ENCODE measurements at places on chromosomes 11 and 22.

DNA sequence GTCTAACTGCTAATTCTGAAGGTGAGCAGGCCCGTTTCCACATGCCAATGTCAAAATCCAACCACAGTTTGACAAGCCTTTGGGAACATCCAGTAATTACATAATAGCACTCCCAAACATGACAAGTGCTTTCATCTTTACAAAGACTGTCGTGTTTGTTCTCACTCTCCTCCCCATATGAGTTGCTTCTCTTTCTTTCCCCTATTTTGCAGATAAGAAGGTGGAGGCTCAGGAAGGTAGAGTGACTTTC is 55.9 kb upstream of the CD44 start:
- no peak for DNase-seq

DNA sequence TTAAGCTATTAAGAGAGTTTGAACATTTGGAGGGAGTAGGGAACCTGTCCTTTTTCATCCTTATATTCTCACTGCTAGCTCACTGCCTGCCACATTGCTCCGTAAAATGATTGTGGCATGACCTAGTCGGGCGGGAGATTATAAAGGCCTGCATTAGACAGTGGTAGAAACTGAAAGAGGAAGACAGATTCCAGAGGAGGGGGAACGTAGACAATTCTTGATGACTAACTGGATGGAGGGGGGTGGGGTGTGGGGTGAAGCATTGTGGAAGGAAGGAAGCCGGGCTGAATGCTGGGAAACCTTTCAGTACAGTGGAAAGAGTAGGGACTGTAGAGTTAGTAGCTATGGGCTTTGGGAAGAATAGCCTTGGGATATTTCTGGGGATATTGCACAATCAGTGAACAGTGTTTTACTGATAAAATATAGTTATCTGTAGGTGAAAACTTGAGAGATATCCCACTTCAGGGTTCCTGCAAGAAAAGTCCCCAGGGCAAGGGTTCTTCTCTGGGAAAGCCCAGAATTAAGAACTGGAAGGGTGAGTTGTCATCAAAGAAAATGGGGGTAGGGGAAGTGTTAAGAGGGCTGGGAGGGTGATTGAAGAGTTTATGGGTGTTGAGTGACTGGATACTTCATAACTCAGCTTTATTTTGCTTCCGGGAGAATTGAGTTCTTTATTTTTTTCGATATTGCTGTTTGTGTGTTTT is 2.1 kb downstream of the MED15 start:
- DNase-seq = peak; percentile 78

DNA sequence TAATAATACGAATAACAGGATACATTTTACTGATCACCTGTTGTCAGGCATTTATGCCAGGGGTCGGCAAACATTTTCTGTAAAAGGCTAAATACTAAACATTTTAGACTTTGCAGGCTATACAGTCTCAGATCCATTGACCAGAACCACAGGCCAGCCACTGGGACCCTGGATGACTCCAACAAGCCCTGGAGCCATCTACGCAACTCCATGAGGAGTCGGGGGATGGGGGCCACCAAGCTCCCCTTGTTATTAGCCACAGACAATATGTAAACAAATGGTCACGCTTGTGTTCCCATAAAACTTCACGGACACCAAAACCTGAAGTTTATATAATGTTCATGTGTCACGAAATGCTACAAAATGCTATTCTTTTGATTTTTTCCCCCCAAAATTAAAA is 54.4 kb upstream of the EMID1 start:
- DNase-seq = no peak

GRCh38 chr22:20647586-20648305 is 126.2 kb upstream of the SERPIND1 start:
- no peak for DNase-seq

GRCh38 chr11:32884023-32884422 is 8.6 kb upstream of the QSER1 start:
- DNase-seq = no peak

- DNase-seq = no peak
These were observed 451.3 kb downstream of the TBC1D22A start for GRCh38 chr22:47213571-47214230.

DNA sequence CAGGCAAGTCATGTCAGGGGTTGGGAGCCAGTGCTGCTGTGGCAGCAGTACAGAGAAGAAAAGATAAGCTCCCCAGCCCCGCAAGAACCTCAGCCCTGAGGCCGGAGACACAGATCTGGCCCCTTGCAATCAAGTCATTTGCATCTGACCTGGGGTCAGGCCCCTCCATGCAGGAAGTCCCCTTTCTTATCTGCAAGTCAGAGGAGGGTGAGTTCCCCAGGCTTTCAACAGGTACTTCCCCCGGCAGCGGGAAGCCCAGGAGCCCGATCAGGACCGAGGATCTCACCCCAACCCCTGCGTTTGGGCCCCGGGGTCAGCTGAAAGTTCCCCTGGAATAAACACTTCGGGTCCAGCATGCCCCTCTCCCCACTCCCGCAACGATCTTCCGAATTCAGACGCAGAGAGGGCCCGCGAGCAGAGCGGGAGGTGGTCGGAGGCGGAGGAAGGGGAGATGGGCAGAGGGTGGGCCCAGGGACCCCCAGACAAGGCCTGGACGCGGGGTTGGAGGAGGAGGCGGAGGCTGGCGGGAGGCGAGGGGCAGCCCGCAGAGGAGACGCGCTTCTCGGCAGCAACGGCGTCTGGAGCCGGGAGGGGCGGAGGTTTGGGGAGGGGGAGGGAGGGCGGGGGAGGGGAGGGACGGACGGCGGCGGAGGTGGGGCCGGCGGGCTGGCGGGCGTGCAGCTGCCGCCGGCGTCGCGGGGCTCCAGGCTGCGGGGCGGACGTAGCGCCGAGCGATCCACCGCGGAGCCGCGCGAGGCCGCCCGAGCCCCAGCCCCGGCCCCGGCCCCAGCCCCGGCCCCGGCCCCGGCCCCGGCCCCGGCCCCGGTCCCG is at the start of gene TSPAN18:
Gene TSPAN18, plus strand, starts transcription at position 680 of the 831 bp plus-strand sequence. CDS start 179,455 bp downstream, outside the sequence.
- no peak for DNase-seq

DNA sequence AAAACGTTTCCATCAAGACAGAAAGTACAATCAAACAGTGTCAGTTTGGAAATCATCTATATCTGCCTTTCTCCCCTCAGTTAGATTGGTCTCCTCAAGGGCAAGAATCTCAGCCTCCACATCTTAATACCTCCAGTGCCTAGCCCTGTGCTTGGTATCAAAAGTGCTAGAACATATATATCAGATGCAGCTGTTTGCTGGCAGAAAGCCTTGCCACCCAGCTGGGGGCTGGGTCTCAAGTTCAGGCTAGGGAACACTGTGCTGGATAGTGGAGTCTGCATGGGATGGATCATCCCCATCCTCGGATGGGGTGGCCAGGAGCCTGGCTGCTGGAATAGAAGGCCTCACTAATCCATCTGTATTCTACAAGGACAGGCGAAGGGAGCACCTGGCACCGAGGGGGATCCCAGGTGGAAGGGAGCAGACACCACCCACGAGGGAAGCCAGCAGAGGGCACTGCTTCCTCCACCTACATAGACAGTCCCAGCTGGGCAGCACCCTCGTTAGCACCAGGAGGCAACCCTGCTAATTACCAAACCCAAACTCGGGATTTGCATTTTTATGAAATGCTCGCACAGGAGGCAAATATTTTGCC is 602.2 kb downstream of the BUD13 start:
- DNase-seq = no peak

- no peak for DNase-seq
These were observed 17.0 kb upstream of the PANX1 start for GRCh38 chr11:94111660-94112059.

- DNase-seq = no peak
These were observed 118.1 kb downstream of the ATM start for GRCh38 chr11:108340973-108341372.

DNA sequence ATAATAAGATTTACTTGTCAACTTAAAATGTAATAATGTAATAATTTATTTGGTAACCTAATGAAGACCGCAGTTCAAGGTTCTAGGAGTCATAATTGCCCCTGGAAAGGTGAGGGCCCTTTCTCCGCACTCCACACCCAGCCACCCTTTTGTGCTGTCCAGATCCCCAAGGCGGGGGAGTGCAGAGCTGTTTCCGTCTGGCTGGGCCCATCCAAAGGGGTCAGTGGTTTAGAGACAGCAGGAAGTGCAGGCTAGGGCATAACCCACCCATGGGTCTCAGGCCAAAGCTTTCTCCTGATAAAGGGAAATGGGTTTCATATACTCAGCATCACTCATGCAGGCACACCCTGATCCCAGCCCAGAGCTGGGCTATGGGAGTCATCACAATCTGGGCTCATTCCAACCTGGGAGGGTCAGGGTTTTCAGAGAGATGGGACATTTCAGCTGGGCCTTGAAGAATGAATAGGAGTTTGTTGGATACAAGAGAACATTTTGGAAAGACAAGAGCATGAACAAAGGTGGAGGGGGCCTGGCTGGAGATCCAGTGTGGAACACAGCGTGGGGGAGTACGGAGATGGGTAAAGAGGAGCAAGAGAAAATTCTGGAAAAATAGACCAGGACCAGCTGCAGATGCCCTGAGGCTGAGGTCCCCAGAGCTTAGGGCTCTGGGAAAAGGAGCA is 432.2 kb downstream of the TBC1D22A start:
- no peak for DNase-seq

DNA sequence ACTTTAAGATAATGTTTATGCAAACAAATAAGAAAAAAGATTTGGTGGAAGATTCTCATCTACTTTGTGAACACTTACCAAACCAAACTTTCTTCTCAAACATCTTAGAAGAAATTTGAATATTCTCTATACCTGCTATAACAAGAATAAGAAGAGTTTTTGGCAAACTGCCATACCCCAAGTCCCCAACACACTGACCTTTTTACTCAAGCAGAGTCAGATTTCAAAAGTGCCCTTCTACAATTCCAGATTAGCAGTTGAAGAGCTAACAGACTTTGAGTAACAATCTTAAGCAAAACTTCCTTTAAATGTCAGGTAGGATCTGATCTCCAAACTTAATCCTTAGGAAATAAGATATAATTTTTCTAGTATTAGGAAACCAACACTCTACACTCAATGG is 33.9 kb downstream of the TSG101 start:
- DNase-seq = no peak

DNA sequence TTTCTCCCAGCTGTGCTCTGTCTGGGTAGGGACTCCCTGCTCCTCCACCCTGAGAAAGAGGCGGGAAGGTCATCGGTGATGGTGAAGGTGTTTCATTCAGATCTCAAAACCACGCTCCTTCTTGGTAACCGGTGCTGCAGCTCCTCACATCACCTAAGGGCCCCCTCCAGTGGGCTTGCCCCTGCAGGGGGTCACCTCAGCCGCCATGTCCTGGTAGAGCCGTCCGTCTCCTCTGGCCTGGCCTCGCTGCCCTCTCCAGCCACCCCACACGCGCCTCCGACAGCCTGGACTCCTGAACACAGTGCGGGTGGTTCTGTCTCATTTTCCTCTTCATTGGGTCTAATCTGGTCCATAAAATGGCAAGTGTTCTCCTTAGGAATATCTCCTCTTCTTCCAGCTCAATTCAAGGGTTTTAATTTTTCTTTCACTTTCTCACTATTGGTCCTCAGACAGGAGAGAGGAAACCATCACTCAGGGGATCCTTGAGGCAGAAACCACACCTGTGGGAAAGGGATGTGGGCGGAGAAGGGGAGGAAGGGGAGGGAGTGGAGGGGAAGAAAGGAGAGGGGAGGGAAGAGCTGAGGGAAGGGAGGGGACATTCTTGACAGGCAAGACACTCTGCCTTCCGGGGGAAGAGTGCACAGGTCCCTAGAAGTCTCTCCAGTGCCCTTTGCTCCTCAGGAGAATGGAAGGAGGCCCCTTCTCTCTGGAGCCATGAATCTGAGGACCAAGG is 1338.4 kb downstream of the TBC1D22A start:
- DNase-seq = no peak

DNA sequence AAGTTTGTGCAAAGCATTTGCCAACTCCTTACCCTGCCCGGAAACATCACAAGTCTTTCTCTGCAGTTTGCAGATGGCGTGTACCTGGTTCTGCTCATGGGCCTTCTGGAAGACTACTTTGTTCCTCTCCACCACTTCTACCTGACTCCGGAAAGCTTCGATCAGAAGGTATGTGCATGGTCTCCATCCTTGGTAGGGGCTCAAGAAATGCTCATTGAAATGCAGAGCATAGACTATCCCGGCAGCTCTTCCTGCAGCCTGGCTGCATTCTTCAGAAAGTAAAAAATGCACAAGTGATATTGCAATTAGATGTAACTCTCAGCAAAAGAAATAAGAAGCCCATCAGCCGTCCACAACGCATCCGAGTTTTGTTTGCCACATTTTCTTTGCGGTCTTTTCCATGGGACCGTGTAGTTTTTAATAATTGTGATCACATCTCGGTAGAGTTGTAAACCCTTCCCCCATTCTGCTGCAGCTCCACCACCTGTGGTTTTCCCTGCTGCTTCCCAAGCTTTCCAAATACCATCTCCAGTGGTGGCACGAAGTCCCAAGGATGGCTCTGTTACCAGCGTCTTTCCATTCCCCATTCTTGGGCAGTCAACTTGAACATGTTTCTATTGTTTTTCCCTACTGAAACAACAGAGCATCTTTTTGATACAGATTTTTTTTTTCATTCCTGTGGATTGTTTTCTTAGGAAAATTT is 22.7 kb upstream of the PARVG start:
- no peak for DNase-seq

- DNase-seq = no peak
These were observed 23.2 kb upstream of the GLYATL1B start for GRCh38 chr11:59062602-59063529.

DNA sequence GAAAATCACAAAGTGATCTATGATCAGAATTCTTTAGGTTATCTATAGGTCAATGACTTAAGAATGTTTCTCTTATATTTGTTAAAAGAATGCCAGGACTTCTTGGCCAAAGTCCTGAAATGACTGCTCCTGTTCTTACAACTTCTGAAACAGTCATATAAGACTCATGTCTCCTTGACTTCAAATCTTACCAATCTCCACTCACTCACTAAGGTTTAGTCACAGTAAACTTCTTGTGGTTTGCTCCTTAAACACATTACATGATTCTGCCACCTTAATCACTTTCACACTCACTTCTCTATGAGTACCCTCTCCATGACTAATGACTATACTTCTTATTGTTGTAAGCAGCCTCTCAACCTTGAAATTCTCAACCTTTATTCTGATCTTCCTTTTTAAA is 648.7 kb upstream of the CCDC179 start:
- no peak for DNase-seq

- no peak for DNase-seq
These were observed 11.6 kb upstream of the ALKBH3 start for GRCh38 chr11:43868852-43869567.

GRCh38 chr11:67054836-67055523 is 1.7 kb upstream of the RHOD start:
- no peak for DNase-seq

- no peak for DNase-seq
These were observed 337 bp downstream of the RPLP2 start for GRCh38 chr11:810040-810567.

DNA sequence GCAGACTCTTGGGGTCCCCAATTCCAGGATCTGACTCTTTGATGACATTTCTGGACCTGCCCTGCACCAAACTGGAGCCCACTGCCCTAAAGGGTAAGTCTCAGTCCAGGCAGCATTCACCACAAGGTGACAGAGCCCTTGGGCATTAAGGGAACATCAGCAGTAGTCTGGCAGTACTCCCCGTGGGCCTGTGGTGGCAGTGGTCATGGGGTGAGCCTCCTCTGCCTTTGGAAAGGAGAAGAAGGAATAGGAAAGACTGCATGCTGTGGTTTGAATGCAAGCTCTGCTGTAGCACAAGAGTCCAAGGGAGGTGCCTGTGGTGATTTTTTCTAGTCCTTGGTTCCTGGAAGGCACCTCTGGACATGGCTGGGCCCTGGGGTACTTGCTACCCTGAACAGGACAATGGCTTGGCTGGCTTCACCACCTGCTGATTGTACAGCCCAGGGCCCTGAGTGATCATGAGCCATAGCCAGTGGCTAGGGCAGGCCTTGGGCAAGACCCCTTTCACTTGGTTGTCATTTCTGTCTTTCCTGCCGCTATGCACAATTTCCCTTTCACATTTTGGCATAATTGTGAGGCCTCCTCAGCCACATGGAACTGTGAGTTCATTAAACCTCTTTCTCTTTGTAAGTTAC is 160.7 kb upstream of the GRIA4 start:
- DNase-seq = no peak
